ENCODE measurements at places on chromosomes 11 and 22.

DNA sequence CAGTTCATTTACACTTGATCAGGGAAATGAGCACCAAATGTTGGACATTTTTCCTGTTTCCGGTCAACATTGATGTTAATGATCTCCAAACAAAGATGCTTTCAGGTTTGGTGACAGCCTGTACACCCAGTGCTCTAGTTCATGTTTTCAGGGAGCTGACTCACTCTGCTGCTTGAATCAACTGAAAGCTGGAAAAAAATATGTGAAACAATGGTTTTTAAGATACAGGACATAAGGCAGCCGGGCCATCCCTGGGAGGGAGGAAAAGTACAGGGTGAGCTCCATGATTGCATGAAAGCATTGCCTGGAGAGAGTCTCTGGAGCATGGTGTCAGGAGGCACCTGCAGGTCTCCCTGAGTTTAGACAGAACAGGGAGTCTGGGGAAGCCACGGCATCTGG, 259.6 kb downstream of the TBC1D22A start:
- DNase-seq = no peak

DNA sequence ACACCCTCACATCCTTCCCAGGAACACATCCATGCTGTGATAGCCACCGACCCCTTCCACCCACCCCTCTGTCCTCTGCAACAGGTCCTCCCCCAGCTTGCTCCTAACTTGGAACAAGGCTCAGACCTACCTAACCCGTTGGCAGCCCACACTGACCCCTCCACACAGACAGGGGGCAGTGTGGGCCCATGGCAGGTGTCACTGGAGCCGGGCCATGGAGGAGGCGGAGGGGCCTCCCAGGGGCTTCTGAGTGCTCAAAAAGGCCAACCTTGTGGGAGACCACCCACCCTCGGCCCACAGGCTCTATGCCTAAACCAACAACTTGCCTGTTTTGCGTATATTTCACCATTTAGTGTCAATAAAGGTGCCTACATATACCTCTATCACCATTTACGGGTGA, 57.0 kb downstream of the CERK start:
- DNase-seq = no peak

GRCh38 chr11:12657336-12657735, 16.9 kb upstream of the TEAD1 start:
- DNase-seq = no peak

DNA sequence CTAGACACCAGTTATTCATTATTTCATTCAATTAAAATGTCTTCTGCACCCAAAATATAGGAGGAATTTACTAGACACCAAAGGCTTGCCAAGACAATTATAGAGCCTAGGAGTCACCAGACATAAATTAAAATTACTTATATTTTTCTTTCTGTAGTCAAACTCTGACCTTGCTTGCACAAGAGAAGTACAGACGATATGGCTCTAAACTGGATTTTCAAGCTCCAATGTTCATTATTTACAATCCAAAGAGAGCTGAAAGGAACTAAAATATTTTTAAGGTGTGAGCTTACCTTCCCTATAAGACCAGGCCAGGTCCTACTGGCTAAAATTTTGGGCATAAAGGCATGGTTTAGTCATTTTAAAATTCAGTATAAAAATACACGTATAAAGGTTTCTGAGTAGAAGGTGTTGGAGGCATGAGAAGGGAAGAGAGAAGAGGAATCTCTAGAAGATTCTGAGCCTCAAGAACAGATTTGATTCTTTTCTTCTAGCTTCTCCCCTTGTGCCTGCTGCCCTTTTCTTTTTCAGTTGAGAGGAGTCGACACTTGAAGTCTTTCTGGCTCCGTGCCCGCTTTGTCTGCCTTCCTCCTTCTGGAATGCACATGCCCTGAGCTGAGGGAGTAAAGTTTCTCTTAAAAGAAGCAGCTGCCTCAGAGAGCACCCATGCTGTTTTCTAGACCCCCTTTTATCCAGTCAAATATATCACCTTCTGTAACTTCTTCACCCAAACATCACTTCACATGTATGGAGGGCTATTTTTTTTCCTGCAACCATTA, 13.5 kb downstream of the C11orf97 start:
- DNase-seq = no peak

DNA sequence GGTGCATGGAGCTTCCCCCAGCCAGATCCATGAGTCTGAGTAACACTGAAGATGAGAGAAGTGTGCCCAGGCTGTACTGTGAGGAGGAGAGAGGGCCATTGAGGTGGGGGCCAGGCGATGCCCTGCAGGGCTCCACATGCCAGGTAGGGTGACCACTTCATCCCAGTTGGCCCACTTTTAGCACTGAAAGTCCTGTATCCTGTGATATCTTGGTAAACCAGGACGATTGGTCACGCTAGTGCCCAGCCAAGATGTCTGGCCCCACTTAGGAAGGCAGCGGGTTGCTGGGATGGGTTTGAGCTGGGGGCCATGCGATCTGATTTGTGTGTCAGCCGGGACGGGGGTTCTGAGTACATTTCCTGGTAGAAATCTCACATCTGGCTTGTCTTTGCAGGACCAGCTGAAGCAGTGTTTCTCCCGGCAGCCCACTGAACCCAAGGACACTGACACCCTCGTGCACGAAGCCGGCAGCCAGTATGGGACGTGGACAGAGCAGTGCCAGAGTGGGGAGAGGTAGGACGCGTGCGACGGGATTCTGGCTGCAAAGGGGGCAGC, 29.2 kb upstream of the CRYBB3 start:
- no peak for DNase-seq

DNA sequence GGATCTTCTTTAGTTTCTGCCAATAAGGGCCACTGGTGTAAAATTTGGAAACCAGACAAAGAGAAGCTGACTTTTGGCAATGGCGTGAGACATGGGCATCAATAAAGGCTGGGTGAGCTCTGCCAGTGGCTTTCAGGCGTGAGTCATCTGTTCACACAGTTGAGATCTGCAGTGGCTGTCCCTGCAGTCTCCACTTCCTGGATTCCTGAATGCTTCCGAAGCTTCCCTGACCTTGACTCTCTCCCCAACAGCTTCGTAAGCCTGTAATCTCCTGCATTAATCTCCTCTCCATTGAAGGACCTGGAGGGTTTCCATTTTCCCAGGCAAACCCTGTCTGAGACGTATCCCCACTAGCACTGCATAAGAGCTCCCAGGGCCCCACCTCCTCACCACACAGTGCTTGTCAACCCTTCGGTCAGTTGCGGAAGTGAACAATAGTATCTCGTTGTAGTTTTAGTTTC, 574.7 kb downstream of the TBC1D22A start:
- DNase-seq = peak; percentile 92

GRCh38 chr22:22893891-22894739, 6.5 kb downstream of the IGLL5 start:
- DNase-seq = no peak

DNA sequence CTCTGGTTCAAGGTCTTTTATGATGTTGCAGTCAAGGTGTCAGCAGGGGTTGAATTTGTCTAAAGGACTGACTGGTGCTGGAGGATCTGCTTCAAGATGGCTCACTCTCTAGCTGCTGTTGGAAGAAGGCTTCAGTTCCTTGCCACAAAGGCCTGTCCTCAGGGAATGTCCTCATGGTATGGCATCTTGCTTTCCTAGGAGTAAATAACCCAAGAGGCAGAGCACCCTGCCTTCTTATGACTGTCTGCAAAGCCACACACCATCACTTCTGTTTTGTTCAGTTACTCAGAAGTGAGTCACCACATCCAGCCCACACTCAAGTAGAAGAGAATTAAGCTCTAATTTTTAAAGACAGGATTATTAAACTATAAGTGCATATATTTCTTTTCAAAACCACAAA, 45.2 kb downstream of the PLAAT5 start:
- DNase-seq = no peak

DNA sequence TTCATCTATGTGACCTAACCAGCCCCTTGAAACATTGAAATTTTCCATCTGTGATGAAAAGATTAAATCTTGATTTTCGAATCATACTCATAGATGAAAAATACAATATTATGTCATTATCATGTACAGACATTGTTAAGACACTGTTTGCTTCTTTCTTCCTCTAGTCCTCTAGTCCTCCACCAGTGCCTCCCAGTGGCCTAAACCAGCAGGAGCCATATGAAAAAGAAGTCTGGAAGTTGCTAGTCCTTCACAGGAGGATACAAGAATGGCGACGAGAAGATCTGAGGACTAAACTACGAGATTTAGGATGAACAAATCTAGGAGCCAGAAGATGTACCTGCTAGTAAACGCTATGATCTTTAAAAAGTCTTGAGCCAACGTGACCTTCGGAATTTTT, 134.1 kb downstream of the SLC17A6 start:
- DNase-seq = no peak

GRCh38 chr11:75996523-75997442, 181.8 kb downstream of the UVRAG start:
- DNase-seq = no peak

DNA sequence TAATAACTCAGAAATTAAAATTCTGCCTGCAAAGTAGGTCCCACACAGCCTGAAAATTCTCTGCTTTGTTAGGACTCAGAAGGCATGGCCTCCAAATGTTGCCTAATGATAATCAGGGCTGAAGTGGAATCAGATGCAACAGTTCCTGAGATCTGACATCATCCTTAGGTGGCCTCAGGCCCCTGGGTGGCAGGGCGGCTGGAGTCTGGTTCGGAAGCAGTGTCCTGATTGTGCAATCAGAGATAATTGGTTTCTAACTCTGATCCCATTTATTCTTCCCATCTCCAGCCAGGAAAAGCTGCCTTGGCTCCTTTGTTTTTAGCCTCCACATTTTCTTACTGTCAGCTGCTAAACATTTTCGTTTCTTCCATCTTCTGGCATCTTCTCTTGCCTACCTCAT, 399.3 kb downstream of the OPCML start:
- no peak for DNase-seq

GRCh38 chr11:35662061-35662648, 420 bp upstream of the TRIM44 start:
- peak; percentile 73 for DNase-seq

DNA sequence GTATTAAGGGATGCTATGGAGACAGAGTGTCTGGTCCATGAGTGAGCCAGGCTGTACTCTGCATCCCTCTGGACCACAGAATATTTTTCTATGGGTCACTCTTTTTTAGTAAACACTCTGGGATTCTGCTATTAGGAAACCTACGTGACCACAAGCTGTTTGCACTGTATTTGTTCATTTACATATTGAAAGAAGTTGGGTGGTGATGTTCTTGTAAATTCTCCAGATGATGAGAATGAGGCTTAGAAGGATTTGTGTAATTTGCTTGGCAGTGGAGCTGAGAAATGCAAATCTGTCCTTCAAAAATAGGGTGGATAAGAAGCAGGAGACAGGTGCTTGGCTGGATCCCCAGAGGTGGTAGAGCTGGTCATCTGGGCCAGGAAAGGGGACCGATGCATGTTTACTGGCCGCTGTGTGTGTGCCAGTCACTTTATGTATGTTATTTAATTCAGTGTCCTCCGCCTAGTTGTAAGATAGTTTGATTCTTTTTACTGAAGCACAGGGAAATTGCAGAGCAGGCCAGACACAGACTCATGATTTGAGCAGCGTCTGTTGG, 63.7 kb upstream of the HEPHL1 start:
- no peak for DNase-seq

DNA sequence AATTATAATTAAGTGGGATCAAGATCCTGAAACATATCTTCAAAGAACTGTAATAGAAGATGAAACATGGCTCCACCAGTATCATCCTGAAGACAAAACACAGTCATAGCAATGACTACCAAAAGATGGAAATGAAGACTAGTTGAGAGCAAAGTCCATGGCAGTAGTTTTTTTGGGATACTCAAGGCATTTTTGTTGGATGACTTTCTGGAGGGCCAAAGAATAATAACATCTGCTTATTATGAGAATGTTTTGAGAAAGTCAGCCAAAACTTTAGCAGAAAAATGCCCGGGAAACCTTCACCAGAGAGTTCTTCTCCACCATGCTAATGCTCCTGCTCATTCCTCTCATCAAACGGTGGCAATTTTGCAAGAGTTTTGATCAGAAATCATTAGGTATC, 809.4 kb upstream of the RAG2 start:
- DNase-seq = no peak

- no peak for DNase-seq
These were observed 179.3 kb downstream of the CEP164 start for GRCh38 chr11:117506971-117507370.

DNA sequence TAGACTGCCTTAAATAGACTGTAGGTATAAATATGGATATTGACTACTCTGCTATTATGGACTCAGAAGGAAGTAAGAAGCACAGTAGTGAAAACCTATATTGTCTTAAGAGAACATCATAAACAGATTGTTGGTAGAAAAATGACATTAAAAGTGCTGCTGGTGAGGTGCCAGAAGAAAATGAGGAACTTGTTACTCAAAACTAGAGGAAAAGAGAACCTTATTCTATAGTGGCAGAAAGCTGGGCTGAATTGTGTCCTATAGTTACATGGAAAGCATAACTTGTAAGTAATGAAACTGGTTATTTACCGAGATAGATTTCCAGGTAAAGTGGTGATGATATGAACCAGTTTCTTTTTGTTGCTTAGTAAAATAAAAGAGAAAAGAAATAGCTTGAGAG, 109.7 kb upstream of the CTSC start:
- DNase-seq = no peak

GRCh38 chr22:37148031-37148651, 1.6 kb downstream of the IL2RB start:
- no peak for DNase-seq

GRCh38 chr11:1335811-1336761, 26.7 kb upstream of the TOLLIP start:
- DNase-seq = no peak

- peak; percentile 46 for DNase-seq
These were observed 42.9 kb downstream of the MICAL3 start for GRCh38 chr22:17981497-17981896.

DNA sequence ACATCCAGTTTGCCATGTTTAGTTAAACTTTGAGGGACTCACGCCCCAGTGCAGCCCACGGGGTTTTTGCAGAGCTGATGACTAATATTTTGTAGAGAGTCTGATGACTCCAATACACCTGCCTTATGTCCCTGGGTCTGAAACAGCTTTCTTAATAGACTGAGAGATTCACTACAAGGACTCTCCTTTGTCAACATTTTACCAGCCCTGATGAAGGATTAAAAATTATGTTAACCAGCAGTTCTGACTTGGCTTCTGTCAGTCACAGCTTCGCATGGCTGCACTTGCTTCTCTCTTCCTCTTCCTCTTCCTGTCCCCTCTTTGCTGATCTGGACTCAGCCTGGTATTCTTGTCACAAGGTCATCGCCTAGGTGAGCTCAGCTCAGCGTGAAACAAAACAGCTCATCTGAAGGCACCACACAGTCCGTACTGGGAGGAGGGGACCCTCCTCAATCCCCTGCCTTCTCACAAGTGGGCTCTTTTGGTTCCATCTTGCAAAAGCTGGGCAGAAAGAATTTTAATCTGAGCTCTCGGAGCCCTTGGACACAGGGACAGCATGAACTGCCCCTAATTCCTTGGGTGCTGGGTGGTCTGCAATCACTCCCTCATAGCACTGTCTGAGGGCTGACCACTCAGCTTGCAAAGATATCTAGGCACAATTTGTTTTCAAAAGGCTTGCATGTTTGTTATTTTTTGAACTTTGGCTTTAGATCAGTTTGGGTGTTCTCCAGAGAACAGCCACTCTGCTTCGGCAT, 38.1 kb upstream of the POU2AF1 start:
- peak; percentile 8 for DNase-seq

Measured in NCI-H2029 (cell line).